ENCODE measurements at places on chromosomes 3 and 15.

- DNase-seq: no peak
Measured at GRCh38 chr3:182710557-182711157, 82.6 kb upstream of the ATP11B start.

- no peak for DNase-seq
Measured at GRCh38 chr3:151459358-151459757, 1.5 kb downstream of the IGSF10 start.

DNA sequence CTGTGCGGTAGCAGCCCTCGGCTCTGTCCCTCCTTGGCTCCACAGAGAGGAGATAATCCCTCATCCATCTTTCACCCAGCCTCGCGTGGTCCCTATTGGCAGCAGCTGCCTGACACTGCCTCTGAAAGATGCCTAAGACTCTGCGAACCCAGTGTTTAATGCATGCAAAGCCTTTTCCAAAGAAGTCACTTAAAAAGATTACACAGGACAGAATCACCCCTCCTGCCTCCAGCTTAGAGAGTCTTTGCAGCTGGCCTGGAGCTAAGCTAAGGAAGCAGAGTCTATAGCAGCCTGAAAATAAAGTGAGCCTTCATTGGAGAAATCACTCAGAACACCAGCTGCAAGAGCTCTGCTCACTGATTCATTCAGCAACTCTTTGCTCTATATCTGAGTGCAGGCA lies 247.2 kb downstream of the SHQ1 start:
- no peak for DNase-seq

DNA sequence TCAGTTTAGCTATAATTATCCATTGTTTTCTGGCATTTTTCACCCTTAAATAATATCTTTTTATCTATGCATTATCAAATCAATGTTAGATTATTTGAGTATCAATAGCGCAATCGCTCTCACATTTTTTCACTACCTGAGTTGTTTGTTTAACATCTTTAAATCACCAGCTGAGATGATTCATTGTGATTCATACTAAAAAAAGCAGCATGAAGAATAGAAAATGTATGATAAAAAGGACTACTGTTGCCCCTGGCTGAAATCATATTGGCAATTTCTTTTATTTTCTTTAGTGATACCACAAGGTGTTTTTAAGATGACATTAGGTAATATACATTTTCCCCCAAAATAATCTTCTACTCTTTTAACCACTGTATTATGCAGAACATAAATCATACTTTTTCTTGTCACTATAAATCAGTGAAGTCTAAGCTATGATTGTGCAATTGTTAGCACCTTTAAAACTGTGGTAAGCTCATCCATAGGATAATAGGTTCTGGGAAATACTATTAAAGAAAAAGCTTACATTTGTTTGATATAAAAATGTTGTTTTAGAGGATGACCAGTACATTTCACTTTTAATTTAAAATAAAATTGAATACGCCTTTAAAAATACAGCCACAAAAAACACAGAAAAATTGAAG lies 889.1 kb downstream of the NAALADL2 start:
- DNase-seq: no peak

GRCh38 chr15:85589851-85590250 lies 204.9 kb downstream of the KLHL25 start:
- DNase-seq: no peak

DNA sequence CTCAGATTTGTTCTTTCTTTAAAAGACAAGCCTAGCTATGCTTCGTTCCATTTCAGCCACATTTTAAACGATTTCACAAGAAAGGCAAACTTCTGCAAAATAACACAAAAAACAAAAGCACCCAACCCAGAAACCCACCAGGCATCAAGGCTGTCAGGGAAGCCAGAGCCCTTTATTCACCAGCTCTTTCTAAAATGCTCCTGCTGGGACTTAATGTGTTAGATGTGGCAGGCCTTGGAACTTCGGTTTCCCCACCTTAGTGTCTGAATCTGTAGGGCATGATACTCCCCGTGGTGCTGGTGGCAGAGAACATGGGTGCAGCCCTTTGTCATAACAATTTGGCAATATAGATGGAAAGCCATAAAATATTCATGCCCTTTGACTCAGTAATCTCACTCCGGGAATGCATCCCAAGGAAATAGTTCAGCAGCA lies 56.8 kb upstream of the LCTL start:
- DNase-seq: no peak

- no peak for DNase-seq
Measured at GRCh38 chr15:100043068-100043641, 298.6 kb downstream of the ADAMTS17 start.

- no peak for DNase-seq
Measured at GRCh38 chr3:183357564-183358079, 70.8 kb downstream of the MCF2L2 start.

DNA sequence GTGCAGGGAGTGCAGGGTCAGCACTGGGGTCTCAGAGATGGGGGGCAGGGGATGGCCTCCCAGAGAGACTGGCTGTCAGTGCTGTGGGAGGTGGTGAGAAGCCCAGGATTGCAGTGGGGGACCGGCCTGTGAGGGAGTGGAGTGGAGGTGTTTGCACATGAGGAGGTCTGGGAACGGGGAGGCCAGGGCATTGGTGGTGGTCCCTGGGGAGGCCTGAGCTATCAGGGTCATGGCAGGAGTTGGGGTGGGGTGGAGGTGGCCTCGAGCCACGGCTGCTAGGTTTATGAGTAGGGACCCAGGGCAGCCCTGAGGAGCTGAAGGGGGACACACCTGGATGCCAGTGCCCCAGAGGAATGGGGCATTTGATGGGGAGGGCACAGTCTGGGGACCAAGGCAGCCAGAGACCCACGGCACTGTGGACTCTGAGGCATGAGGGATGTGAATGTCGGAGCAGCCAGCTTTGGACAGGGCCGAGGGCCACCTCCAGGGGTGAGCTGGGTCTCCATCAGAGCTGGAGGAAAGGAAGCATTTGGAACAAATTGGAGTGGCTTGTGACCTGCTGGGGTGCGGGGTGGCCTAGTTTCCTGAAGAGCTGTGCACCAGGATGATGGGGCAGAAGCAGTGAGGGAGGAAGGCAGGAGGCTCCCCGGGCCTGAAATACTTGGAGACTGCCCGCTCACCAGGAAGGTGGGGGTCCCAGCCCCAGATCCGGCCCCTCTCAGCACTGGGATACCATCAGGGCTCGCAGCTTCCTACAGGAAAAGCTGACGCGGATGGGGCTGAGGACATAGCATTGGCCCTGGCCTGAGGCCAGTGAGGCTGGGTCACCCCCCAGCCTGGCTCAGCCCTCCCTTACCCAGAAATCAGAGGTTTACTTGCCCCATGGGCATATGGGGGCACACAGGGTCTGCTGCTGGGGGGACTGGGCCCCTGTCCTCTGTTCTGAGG lies 9.5 kb upstream of the CSPG4 start:
- no peak for DNase-seq

DNA sequence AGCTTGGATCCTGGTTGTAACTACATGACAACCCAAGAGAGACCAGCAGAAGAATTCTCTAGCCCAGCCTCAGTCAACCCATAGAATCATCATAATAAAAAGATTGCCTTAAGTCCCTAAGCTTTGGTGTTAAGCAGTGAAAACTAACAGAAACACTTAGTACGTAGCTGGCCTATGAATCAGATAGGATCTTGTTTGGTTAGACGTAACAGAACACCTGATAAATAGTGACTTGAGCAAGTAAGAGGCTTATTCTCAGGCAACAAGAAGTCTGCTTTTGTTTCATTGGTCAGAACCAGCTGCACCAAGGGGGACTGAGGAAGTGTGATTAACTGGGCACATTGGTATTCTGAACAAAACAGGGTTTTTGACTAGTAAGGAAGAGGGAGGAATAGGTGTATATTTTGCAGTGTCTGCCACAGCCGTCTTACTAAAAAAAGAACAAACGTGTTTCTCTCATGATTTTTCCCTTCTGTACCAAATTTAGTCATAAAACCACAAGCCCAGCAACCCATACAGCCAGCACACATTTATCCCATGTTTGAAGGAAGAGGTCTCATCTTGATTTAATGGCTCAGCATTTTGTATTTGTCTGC lies 53.3 kb upstream of the GLCE start:
- no peak for DNase-seq

- no peak for DNase-seq
Measured at GRCh38 chr3:98763819-98764418, 779 bp downstream of the ST3GAL6 start.

- DNase-seq: no peak
Measured at GRCh38 chr3:16759227-16759903, 125.4 kb upstream of the PLCL2 start.

- no peak for DNase-seq
Measured at GRCh38 chr15:99097441-99098410, 7.2 kb upstream of the SYNM start.

DNA sequence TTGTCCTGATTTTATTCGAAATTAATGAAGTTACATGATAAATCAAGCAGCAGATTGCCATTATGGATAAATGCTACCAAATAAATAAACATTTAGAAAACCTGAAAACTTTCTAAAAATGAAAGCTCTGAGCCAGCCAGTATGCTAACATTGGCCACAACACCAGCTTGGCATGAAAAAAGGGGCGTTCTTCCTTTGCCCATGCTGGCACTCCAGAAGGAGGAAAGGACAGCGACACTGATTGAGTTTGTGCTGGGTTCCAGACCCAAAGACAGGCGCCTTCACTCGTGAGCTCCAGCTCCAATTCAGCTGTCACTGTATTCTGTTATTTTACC lies 5.1 kb downstream of the STIMATE start:
- no peak for DNase-seq

DNA sequence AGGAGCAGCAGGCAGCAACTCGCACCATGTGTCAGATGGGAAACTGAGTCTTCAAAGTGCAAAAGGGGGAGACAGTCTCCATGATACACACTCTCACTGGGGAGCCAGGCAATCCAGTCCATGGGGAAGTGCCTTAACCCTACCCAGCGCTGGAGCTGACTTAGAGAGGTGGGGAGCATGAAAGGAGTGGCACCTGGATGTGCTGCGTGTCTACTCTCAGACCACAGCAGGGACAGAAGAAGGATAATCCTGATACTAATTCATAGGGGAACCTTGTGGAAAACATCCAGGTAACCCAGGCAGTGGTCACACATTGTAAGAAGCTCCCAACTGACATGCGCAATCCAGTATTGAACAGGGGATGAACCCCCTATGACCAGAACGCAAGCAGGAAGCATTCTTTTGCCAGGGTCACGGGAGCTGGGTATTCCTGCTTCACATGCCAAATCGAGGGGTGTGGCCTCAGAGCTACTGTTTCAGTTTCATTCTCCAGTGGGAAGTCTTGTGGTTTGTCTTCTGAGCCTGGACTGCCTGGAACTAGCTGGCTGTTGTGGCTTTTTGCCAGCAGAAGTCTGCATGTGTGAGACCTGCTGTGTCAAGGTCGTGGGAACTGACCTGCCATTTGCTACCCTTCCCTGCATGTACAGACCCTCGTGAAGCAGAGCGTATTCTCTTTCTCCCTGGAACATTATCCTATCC lies 367.6 kb upstream of the NDN start:
- no peak for DNase-seq

GRCh38 chr3:25503898-25504301 lies 75.8 kb downstream of the RARB start:
- DNase-seq: no peak

GRCh38 chr15:41901431-41901830 lies 7.6 kb upstream of the SPTBN5 start:
- DNase-seq: no peak

- peak; percentile 41 for DNase-seq
Measured at GRCh38 chr15:90000186-90001001, 730 bp upstream of the ZNF710 start.
